ENCODE measurements at places on chromosomes 12 and 14. TPM values are rescaled to one million over a fixed set of nuclear protein-coding genes. Genes with fewer than 3 reads are reported as not detected.

DNA sequence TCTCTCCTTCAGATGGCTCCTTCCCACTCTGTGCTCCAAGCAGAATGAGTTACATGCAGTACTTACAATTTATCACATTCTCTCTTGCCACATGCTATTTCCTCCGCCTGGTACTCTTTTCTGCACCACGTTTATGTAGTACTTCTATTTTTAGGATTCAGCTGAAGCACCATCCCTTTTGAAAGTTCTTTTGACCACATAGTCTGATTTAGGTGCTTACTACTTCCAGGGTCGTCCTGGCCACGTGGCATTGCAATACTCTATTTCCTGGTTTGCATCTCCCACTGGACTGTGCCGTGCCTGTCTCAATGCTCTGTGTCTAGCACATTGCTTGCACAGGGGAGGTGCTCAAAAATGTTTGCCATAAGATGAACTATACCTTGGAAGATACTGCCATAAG is 16.3 kb upstream of the TBC1D30 start:
- no peaks in the 10 kb centered on the region for H3K4me1 ChIP-seq
- H3K27me3 ChIP-seq: no peaks in the 10 kb centered on the region
- no peak for DNase-seq
- H3K27ac ChIP-seq: no peak overlapping the region
- no peak overlapping the region for H3K4me3 ChIP-seq

GRCh38 chr14:73252491-73253322 is 15.4 kb downstream of the PAPLN start:
- H3K27me3 ChIP-seq: no peaks in the 10 kb centered on the region
- no peaks in the 10 kb centered on the region for H3K4me1 ChIP-seq
- H3K4me3 ChIP-seq: no peak overlapping the region
- DNase-seq: no peak
- H3K27ac ChIP-seq: no peak overlapping the region

GRCh38 chr14:105582639-105583038 is 56.3 kb downstream of the TMEM121 start:
- no peak overlapping the region for H3K4me3 ChIP-seq
- H3K27me3 ChIP-seq: no peaks in the 10 kb centered on the region
- H3K36me3 ChIP-seq: no peaks in the 10 kb centered on the region
- H3K4me1 ChIP-seq: no peaks in the 10 kb centered on the region

DNA sequence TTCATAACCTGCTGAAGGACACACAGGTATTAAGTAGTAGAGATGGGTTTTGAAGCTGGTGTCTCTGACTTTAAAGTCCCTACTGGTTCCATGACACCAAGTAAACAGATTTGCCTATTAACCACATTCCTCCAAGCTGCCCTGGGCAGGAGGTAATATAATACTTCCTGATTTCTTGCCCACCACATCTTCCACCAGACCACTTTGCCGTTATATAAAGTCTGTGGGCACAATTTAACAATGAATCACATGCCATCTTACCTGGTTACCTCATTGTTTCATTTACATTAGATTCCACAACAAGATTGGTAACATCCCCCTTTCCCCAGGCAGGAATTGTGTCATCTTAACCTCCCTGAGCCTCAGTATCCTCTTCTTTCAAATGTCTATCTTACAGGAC is 900 bp upstream of the LRRC23 start:
- no peaks in the 10 kb centered on the region for H3K27me3 ChIP-seq
- no peak overlapping the region for H3K27ac ChIP-seq
- no peak overlapping the region for H3K4me3 ChIP-seq
- H3K4me1 ChIP-seq: peaks cover 13% of the 10 kb centered on the region
- no peak for DNase-seq
- H3K36me3 ChIP-seq: peaks cover 6% of the 10 kb centered on the region

GRCh38 chr12:123949770-123950165 is 22.9 kb downstream of the CCDC92 start:
- no peaks in the 10 kb centered on the region for H3K27me3 ChIP-seq
- no peak overlapping the region for H3K27ac ChIP-seq
- H3K4me1 ChIP-seq: peaks cover 25% of the 10 kb centered on the region
- DNase-seq: no peak
- peaks cover 5% of the 10 kb centered on the region for H3K36me3 ChIP-seq

GRCh38 chr14:81303258-81303935 is 82.6 kb upstream of the GTF2A1 start:
- no peak overlapping the region for H3K27ac ChIP-seq
- no peaks in the 10 kb centered on the region for H3K4me1 ChIP-seq
- H3K27me3 ChIP-seq: no peaks in the 10 kb centered on the region
- no peaks in the 10 kb centered on the region for H3K36me3 ChIP-seq
- DNase-seq: no peak
- H3K4me3 ChIP-seq: no peak overlapping the region

GRCh38 chr12:20489645-20490044 is 121.3 kb downstream of the PDE3A start:
- H3K27ac ChIP-seq: no peak overlapping the region
- no peaks in the 10 kb centered on the region for H3K4me1 ChIP-seq
- no peak overlapping the region for H3K4me3 ChIP-seq
- DNase-seq: no peak
- no peaks in the 10 kb centered on the region for H3K36me3 ChIP-seq

- H3K36me3 ChIP-seq: peaks cover 56% of the 10 kb centered on the region
- no peaks in the 10 kb centered on the region for H3K4me1 ChIP-seq
- DNase-seq: no peak
Observed at GRCh38 chr12:113909776-113910420, 56.2 kb downstream of the RBM19 start.

Gene SLC2A14
- total RNA-seq: 0.22 TPM

Gene LRP1-AS
- 0.66 TPM for total RNA-seq

Gene CCND2
- total RNA-seq: 152 TPM

All from muscle of leg (tissue), 16 donors.